NCI-H1092 treated with DMSO at 0.1 percent for 48 hours (cell line): ENCODE measurements at places on chromosomes 16 and 17.
A peak's percentile ranks its signal among the peaks of the same experiment; 100 is the strongest.

DNA sequence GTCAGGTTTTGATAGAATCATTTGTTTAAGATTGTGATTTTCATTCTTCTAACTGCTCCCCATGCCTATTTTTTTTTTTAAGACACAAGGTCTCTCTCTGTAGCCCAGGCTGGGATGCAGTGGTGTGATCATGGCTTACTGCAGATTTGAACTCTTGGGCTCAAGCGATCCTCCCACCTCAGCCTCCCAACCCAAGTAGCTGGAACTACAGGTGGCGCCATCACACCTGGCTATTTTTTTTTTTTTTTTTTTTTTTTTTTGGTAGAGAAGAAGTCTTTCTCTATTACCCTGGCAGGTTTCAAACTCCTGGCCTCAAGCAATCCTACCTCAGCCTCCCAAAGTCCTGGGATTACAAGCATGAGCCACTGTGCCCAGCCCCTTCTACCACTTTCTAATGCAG is 223.3 kb downstream of the CBLN1 start:
- no peak for DNase-seq

GRCh38 chr16:19840524-19841110 is 44.0 kb downstream of the GPRC5B start:
- DNase-seq = peak; percentile 96

DNA sequence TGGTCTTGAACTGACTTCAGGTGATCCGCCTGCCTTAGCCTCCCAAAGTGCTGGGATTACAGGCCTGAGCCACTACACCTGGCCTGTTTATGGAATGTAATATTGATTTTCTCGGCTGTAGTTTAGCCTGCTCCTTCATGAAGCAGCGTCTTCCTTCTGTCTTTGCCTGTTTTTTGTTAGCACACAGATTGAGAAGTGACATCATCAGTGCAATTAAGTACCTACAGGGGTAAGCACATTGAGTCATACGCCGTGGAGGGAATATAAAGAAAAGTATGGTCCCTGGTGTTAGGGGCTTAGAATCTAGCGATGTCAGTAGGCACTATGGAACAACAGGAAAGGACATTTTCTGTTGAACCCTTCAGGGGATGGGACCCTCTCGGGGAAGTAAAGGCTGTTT is 48.7 kb upstream of the SEC14L1 start:
- DNase-seq = no peak

DNA sequence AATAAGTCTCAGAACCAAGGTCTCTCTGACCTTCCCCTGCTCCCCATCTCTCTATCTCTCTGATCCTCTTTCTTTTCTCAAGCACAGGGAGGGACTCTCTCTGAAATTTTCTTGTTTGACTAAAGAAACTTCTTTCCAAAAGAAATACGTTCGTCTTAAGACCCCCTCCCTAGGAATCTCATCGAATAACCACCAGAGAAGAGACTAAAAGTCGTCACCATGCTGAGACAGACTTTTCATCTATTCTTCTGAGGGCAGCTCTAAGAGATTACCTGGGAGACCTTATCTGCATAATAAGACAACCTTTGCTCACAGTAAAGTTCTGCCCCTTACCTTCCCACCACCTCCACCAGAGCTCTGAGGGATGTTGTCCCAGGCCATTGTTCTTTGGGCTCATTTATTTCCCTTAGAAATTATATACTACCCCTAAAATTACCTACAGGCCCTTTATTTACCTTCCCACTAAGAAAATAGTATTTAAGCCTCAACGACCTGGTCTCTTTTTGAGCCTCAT is 133.7 kb upstream of the EEF2KMT start:
- DNase-seq = no peak

GRCh38 chr16:88951989-88952388 is 25.0 kb downstream of the CBFA2T3 start:
- no peak for DNase-seq

DNA sequence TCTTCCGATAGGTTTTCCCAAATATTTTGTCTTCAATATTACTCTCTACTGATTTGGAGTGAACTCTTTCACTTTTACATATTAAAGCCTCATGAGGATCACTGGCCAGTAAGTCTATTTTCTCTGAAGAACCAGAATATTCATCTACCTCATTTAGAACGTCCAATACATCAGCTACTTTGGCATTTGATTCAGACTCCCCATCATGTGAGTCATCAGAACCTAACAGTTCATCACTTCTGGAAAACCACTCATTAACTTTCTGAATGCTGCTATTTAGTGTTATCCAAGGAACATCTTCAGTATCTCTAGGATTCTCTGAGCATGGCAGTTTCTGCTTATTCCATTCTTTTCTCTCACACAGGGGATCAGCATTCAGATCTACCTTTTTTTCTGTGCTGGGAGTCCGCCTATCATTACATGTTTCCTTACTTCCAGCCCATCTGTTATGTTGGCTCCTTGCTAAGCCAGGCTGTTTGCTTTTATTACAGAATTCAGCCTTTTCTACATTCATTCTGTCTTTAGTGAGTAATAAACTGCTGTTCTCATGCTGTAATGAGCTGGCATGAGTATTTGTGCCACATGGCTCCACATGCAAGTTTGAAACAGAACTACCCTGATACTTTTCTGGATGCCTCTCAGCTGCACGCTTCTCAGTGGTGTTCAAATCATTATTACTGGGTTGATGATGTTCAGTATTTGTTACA is 30.9 kb downstream of the BRCA1 start:
- DNase-seq = no peak

DNA sequence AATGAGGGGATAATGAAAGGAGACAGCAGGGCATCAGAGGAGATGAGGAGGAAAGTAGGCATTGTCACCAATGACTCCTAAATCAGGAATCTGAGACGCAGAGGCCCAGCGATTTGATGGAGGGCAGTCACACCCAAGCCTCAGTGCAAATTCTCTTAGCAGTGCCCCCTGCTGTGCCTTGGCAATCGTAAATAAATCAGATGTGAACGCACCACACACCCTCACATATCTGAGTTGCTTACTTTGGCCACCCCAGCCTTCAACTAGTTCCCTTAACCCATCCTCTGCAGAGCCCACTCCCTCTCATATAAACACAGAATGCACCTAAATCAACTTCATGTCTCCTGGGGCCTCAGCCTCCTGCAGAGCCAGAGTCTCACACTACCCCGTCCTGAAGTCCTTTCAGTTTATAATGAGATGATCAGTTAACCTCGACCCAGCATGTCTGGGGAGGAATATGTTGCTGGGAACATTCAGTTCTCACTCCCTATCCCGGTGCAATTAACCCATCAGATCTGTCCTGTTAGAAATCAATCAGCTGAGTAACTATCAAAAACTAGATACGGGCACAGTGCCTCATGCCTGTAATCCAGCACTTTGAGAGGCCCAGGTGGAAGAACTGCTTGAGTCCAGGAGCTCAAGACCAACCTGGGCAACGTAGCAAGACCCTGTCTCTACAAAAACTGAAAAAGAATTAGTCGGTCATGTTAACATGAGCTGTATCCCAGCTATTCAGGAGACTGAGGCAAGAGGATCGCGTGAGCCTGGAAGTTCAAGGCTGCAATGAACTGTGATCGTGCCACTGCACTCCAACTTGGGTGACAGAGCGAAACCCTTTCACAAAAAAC is 78.4 kb downstream of the SLC39A11 start:
- peak; percentile 17 for DNase-seq

DNA sequence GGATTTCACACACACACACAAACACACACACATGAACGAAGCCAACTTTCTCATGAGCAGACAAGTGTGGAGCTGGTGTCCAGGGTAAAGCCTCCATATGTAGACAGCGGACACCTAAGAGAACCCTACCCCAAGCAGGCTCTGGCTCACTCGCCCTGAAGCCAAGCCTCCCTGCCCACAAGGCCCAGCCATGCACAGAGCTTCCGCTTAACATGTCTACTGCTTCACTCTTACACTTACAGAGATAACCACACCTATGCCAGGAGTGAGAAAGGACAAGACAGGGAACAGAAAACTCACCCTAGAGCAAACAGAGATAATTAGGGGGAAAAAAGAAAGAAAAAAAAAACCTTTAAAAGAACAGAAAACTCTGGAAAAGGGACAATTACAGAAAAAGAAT is 67.5 kb downstream of the CYTH1 start:
- no peak for DNase-seq

GRCh38 chr16:52113533-52114183 is 433.3 kb downstream of the TOX3 start:
- no peak for DNase-seq
